ENCODE measurements at places on chromosomes 11 and 22.
A peak's percentile ranks its signal among the peaks of the same experiment; 100 is the strongest.

DNA sequence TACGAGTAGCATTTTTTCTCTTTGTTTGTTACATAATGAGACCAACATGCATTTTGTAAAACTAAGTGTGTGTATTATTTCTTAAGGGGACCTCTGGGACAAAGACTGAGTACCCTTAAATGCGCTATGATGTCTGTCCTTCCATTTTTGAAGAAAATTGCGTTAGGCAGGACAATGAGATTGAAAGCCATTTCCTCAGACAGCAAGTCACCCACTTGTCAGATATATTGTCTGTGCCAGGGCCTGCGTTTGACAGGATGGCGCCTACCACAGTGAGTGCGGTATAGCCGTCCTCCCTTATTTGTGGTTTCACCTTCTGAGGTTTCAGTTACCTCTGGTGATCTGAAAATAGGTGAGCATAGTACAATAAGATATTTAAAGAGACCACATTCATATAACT, 2.2 kb downstream of the AP2A2 start:
- no peak for DNase-seq

- no peak for DNase-seq
Observed at GRCh38 chr11:132158696-132159095, 788.3 kb downstream of the NTM start.

GRCh38 chr11:114102993-114103896, 43.7 kb downstream of the ZBTB16 start:
- no peak for DNase-seq

DNA sequence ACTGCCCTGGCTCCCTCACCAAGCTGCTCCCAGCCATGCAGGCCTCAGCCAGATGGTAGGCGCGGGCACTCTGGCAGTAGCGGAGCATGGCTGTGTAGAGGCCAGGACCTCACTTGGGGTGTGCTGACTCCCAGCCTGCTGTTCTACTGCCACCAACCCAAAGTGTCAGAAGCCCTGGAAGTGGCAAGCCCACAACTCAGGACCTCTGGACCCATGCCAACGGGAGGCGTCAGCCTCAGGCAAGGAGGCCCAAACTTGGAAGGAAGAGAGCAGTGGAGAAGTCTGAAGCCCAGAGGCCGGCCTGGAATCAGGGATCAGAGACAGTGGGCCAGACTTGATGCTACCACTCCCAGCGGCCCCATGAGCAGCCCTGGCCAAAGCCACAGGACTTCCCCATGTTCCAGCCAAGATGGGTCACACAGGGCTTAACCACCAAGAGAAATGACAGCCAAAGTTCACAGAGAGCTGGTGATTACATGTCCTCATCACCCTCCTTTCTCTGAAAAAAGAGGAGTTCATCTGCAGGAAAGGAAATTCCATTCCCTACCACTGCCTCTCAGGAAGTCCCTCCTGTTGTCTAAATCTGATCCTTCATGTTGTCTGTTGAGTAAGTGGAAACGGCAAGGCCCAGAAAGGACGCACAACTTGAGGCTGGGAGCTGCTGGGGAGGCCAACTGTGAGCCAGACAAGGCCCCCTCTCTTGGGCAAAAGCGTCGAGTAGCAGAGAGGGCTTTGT, 4.4 kb downstream of the ARRB1 start:
- peak; percentile 30 for DNase-seq

DNA sequence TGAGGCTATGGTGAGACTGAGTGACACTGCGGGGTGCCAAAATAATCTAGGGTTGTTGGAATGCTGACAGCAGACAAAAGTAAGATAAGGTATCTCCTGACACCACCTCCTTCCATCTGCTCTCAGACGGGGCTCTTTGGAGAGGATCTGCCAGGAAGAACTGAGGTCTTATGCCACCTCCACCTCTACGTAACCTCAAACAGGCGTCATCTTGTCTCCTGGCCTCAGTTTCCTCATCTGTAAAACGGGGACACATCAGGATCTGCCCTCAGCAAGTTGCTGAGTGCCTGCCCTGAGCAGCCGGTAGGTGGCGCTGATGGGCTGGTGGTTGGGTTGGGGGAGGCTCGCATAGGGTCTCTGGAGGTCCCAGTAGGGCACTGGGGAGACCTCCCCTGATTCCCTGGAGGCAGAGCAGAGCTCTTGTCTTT, 1.7 kb upstream of the MYEOV start:
- DNase-seq = no peak

DNA sequence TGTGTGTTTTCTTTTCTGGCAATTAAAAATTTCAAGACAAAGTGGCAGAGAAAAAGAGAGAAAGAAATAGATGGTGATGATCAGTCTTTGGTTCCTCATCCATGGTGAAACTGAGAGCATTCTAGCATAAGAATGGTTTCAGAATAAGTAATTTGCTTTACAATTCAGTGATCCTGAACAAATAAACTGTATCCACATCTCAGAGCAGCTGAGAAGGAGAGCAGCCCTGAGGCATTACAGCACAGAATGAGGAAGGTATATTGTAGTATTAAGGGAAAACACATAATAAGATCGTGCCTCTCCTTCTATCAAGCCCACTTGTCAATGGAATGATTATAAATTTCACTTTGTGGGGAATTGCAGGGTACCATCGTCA, 17.4 kb downstream of the LUZP2 start:
- DNase-seq = no peak

GRCh38 chr22:48807155-48807554, 1020.5 kb downstream of the BRD1 start:
- no peak for DNase-seq

- DNase-seq = no peak
Observed at GRCh38 chr11:63840356-63841060, 1.6 kb downstream of the MARK2 start.

GRCh38 chr11:124499711-124500110, 43.7 kb downstream of the OR8B12 start:
- no peak for DNase-seq

DNA sequence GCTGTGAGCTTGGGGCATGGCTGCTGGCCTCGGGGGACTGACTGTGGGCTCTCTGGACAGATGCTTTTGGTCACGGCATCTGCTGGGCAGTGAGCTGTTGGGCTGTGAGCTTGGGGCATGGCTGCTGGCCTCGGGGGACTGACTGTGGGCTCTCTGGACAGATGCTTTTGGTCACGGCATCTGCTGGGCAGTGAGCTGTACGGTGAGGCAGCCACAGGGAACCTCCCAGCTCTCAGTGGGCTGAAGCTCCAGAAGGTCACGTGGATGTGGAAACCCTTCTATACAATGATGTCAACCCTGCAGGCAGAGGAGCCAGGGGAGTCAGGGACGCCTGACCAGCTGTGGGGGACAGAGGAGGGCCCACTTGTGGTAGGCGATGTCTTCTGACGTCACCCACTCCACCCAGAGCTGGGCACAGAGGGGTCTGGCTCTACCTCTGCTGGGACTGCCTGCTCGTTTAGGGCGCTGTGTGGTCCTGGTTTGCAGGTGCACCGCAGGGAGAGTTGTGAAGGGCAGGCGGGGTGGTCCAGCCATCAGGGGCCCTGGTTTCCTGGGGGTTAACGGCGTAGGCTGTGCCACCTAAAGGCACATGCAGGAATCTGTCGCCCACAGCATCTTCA, 1331.3 kb downstream of the BRD1 start:
- DNase-seq = no peak

Measured in right lung (tissue), 10 donors.